NCI-H1105 (cell line): ENCODE measurements at places on chromosomes 11 and 22.
A peak's percentile ranks its signal among the peaks of the same experiment; 100 is the strongest.

DNA sequence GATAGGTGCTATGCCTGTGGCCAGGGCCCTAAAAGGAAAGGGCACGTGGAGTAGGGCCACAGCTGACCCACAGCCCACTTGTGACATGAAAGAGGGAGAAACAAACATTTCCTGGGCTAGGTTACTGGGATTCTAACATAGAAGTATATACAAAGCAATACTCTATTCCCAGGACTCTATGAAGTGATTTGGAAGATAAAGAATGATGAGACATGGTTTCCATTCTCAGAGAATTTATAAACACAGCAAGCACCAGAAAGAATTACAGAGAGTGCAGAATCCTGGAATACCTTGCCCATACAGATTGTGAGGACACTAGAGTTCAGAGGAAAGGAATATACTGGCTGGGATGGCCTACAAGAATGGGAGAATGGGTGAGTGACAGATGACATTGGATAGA, 86.4 kb downstream of the KIRREL3 start:
- DNase-seq, result no peak

GRCh38 chr11:64447831-64448598, 89.1 kb downstream of the RPS6KA4 start:
- no peak for DNase-seq

- DNase-seq, result no peak
Observed at GRCh38 chr11:95768521-95768920, 21.1 kb downstream of the FAM76B start.

DNA sequence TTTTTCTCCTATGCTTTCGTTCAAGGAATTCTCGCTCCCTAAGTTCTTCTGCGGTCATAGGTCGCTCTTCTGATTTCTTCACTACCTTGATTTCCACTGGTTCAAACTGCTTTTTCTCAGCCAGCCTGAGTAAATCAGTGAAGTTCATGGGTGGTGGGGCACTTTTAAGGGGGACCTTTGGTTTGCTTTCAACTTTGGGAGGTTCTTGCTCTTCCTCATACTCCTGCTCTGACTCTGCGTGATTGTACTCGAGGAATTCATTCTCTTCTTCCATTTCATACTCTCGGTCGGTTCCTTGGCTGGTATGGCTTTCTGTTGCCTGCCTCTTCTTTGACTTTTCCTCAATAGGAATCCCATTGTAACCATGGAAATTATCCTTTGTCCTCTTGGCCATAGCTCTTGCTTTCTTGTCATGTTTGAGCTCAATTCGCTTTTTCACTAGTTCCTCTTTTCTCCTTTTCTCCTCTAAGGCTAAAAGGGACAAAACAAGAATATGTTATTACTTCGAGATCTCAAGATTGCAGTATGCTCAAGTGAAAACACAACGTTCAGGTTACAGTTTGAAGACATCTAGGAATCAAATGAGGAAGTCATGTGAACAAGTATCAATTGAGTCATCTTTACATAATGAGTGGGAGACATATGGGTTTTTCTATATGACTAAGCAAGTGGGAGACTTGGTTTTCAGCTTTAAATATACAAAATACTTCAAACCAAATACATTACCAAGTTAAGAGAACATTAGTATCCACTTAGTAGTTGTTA, 16.2 kb downstream of the MISFA start:
- no peak for DNase-seq

DNA sequence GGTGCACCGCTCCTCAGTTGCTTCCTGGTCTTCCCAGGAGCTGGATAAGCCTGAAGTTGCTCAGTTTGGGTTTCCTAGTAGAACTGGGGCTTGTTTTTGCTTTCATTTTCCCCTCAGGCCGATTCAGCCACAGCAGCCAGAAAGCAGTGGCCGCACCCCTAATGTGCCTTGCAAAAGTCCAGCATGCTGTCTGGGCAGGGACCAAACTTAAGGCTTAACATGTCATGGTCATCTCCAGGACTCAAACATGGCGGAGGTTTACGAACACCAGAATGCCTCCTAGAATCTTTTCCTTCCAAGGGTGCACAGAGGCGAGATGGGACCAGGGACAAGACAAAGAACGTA, 2.5 kb downstream of the GNG3 start:
- DNase-seq, result peak; percentile 59

DNA sequence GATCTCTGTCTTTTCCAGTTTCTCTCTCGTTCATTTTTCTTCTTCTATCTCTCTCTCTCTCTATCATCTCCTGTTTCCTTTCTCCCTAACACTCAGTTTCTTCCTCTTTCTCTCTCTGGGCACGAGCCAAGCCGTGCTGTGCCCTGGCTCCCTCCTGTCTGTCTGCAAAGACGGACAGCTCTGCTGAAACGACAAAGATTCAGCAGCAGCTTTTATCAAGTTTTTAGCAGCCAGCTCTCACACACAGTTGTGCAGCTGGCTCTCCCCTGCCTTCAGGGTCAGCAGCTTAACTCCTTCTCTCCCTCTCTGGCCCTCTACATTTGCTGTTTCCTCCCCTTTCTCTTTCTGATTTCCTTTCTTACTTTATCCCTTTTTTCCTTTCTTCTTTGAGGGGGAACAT, 352.0 kb upstream of the MPPED2 start:
- no peak for DNase-seq

DNA sequence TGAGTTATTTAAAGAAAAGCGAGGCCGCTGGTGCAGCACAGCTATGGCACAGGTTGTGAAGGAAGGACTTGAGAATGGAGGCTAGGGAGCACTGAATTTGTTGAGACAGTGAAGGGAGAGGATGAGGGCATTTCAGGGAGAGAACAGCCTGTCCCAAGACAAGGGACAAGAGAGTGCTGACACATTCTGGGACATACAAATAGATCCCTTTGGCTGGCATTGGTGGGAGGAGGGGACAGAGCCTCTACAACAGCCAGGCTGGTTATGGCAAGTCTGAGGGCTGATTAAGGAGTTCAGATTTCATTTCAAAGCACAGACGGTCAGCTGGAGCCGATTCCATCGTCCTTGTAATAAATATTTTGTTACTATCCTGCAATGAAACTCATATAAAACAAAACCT, 1.7 kb upstream of the SLC29A2 start:
- DNase-seq, result no peak

GRCh38 chr22:37037669-37038068, 13.9 kb upstream of the KCTD17 start:
- DNase-seq, result no peak

DNA sequence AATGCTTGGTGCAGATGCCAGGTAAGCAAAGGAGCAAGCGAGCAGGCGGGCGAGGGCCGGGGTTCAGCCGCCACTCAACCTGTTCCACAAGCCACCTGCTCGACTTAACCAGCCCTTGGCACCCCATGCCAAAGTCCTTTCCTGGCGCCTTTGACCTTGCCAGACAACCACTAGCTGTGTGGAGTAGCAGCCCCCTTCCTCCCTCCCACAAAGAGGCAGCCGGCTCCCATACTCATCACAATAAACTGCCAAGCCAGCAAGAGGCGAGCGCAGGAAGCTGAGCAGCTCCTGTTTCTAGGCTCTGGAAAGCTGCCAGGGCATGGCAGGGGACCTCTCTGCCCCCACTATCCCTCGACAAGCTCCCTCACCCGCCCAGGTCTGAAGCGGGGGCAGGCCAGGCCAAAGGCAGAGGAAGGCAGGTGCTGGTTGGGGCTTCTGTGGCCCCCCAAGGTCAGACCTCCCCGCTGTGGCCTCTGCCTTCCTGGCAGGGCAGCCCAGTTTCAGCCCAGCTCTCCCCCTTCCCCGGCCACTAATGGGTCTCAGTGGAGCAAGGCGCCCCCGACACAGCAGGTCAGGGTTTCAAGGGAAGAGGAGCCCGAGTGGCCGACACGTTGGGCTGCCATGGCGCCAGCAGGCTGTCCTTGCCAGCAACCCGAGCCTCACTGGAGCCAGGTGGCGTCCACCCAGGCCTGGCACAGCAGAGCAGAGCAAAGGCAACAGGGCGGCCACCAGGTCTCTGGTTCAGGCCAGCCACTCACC, 15.3 kb downstream of the MACROD1 start:
- peak; percentile 87 for DNase-seq

- no peak for DNase-seq
Observed at GRCh38 chr11:102729849-102730815, 5.4 kb upstream of the MMP8 start.

DNA sequence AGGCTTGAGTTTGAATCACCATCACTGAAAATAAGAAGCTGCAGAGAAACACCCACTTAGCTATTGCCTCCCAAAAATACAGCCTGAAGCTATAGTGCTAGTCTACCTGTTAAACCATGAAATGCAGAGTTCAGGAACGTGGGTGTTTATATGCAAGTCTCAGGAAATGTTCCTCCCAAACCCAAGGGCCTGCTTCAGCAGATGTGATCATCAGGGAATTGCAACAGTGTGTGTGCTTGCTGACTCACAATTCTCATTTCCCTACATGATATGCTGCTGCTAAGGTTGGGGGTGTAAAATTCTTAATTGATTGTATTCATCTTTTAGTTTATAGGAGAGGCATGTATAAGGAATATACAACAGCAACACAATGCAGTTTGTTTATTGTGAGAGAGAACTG, 49.6 kb downstream of the NUP98 start:
- DNase-seq, result no peak

DNA sequence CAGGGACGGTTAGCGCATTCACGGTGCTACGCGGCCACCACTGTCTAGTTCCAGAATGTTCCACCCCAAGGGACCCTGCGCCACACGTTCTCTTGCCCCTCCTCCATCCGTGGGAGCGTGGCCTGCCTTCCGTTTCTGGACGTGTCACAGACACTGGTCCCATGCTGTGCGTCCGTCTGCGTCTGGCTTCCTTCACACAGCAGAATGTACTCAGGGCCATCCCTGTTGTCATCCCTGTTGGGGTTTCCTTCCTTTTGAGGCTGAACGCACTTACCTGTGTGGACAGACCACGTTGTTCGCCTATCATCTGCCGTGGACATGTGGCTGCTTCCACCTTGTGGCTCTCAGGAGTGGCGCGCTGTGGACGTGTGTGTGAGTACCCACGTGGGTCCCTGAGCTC, 24.9 kb downstream of the BRSK2 start:
- DNase-seq, result no peak

DNA sequence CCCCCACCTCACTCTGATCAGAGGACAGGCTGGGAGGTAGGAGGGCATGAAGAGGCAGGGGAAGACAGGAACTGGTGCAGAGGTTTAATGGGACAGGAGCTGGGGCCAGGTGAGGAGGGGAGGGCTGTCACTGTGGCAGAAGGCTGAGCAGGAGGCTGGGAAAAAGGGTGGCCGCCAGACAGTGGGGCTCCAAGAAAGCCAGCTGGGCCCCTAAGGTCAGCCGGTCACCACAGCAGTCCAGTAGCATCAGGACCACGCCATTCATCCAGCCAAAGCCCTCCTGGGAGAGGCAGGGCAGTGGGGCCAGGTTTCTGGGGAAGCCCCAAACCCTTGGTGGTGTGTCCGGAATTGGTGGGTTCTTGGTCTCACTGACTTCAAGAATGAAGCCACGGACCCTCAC, 8.5 kb upstream of the TREH start:
- no peak for DNase-seq

DNA sequence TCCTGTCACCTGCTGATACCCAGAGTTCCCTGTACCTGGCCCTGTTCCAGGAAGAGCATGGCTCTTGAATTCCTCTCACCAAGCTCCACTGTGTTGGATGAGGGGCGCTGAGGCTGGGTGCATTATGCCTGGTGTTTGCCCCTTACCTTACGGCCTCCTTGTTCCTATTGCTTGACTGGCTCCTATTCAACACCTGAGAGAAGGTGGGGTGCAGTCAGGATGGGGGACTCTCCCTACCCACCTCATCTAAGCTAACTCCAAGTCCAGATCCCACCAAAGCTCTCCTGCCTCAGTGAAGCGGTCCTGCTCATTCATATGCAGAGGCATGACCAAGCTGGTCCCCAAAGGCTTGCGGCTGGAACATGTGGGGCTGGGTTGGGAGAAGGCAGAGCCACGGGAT, 35.8 kb upstream of the RIC3 start:
- DNase-seq, result no peak

GRCh38 chr22:23036684-23037428, 33.5 kb upstream of the GNAZ start:
- DNase-seq, result no peak

DNA sequence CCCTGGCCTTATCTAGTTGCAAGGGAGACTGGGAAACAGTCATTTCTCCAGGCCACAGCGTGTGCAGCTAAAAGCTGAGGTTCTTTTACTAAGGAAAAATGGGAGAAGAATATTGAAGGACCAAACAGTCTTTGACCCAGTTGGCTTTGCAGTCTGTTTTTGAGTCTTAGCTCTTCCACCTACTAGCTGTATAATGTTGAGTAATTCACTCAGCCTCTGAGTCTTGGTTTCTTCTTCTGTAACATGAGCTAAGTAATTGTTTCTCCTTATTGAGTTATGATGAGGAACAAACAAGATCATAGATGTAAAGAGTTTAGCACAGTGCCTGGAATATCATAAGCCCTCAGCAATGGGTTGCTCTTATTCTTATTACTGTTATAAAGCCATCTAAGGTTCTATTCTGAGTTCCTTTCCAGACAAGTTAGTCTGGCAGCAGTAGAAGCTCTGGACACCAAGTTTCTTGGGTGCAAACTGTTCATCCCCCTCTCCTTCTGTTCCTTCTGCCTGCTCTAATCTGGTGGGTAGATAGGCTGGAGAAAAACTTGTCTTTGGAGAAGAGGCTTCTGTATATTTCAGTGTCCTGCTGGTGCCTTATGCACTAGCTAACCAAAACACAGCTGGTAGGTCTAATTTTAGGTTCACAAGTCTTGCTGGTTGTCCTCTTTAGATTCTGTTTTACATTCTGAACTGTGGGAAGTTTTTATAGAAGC, 13.5 kb downstream of the TRIM44 start:
- DNase-seq, result no peak

DNA sequence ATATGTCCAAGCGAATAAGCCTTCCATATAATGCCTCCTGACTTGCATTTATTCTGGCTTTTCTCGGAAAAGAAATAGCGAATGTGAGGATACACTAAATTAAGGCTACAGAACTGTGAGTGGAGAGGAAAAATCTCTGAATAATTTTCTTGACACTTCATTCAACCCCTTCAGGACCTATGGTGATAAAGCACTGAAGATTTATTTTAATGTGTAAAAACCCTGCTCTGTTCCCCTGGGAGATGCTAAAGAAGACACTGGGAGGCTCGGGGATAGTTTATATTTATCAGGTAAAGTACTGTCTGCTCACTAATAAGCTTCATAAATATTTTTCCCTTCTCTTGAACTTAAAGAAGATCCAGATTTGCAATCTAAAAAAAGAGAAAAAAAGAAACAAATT, 895.8 kb downstream of the OPCML start:
- DNase-seq, result no peak

GRCh38 chr11:71420455-71421241, 27.5 kb downstream of the DHCR7 start:
- peak; percentile 33 for DNase-seq

DNA sequence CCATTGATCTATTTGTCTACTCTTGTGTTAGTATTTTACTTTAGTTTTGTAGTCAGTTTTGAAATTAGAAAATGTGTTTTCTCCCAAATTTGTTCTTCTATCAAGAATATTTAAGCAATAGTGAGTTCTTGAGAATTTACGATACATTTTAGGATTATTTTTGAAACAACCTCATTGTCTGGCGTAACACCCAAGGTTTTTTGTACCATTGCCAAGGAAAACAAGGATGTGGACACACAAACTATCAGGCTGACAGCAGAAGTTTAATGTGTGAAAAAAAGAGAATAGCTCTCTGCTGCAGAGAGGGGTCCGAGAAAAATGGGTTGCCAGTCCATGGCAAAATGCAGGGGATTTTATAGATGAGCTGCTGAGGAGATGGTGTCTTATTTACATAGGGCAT, 865.1 kb upstream of the CNTN5 start:
- no peak for DNase-seq
